ENCODE measurements at places on chromosomes 7 and 10. TPM values are rescaled to one million over a fixed set of nuclear protein-coding genes. Genes with fewer than 3 reads are reported as not detected.
A peak's percentile ranks its signal among the peaks of the same experiment; 100 is the strongest.

ADARB2 gene
- 0.52 TPM for polyA plus RNA-seq

SLIT1 gene
- 1.6 TPM for polyA plus RNA-seq

CALHM3 gene
- 0.13 TPM for polyA plus RNA-seq

UPK3B gene
- polyA plus RNA-seq = 48.0 TPM

TRPV5 gene
- 0.73 TPM for polyA plus RNA-seq

DNA sequence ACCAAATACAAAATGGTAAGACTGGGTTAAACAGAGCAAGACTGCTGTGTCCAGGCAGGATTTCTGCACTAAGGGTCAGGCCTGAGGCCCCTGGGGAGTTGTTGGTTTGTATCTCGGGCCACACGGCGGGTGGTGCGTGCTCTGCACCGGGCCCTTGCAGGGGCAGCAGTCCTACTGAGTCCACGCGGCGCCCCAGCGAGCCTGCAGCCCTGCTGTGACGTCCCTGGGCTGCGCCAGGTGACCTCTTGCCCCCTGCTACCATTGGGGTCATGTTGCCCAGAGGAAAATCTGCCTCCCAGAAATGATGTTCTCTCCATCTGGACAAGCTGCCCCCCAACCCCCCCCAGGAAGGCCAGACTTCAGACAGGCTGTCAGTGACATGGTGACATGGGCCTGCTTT, 281.5 kb downstream of the CELF2 start:
- no peak for DNase-seq

- peak; percentile 42 for DNase-seq
These were observed at the start of gene GNG11 for GRCh38 chr7:93921607-93922566. GNG11 (plus strand) TSS chr7:93921735; CDS start chr7:93922138, 403 bp downstream.

GRCh38 chr10:43137717-43138020, 576 bp upstream of the CSGALNACT2 start:
- peak; percentile 74 for DNase-seq

GRCh38 chr7:121139427-121139826, 150.9 kb downstream of the CPED1 start:
- DNase-seq = no peak

DNA sequence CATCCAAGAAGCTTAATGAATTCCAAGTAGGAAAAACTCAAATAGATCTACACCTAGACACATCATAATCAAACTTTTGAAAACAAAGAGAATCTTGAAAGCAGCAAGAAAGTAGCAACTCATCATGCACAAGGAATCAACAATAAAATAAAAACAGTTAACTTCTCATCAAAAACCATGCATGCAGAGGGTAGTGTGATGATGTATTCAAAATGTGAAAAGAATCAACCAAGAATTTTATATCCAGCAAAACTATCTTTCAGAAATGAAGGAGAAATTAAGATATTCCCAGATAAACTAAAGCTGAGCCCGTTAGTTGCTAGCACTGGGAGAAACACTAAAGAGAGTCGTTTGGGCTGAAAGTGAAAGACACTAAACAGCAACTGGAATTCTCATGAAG, 4.3 kb upstream of the PARP12 start:
- no peak for DNase-seq

GRCh38 chr10:77285529-77286182, 352.0 kb downstream of the KCNMA1 start:
- no peak for DNase-seq

DNA sequence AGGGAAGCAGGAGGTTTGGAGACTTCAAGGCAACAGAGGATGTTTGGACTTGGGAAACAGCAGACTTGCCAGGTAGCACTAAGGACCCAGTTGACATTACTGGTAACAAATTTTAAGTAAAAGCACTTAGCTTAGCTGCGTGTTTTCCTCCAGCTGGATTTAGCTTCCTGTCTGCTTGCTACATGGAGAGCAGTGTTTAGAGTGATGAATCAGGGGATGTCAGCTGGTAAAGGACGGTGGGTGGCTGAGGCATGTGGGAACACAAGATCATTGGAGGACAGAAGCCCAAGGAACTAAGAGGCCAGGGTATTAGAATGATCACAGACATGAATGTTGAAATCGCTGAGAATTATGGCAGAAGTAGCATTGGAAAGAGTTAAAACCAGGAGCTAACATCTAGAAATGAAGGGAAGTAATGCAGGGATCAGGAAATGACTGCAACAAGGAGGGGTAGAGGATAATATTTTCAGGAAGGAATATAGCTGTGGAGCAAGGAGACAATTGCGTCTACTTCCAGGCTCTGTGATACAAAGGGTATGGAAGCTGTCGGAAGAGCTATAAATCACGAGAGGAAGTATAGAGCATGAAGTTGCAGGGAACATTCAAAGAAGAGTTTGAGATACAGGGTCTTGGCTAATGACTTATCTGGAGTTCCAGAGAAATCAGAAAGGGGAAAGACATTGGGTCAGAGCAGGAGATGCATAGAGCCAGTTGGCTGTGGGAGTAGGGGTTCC, 34.4 kb downstream of the CALD1 start:
- DNase-seq = peak; percentile 36

DNA sequence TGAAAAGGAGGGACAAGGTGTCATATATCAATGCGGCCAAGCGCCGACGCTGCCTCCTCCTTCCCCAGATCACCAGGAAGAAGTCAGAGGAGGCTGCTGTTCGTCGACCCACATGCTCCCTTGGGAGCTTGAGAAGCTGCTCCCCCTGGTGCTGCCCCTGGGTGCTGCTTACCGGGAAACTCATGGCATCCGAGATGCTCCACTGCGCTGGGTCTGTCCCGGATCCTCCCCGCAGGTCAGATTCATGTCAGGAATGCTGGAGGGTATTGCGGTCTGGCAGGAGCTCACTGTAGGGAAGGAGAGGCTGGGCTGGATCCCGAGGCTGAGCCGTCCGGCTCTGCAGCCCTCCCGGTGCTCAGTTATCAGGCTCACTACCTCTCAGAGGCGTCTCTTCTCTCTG, 123.7 kb upstream of the FAM20C start:
- no peak for DNase-seq

- no peak for DNase-seq
These were observed 57.5 kb downstream of the MDFIC start for GRCh38 chr7:114979388-114979787.

DNA sequence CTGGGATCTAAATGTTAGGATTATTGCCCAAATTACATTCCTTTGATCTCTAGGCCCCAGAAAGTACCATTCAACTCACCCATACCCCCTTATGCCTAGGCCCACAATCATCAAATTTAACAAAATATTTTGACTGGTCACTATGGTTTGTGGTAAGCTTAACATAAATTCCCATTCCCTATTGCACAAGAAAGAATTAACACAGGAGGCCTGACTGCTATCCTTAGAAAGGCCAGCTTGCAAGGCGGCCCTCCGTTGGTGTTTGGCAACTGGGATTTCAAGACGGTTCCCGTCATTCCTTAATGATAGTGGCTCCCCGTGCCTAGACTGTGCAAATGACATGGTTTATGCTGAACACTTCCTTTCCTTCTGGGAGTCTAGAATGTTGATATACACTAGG, 29.6 kb downstream of the ARHGAP21 start:
- DNase-seq = no peak

GRCh38 chr7:157604661-157605381, 268.0 kb downstream of the DNAJB6 start:
- no peak for DNase-seq

DNA sequence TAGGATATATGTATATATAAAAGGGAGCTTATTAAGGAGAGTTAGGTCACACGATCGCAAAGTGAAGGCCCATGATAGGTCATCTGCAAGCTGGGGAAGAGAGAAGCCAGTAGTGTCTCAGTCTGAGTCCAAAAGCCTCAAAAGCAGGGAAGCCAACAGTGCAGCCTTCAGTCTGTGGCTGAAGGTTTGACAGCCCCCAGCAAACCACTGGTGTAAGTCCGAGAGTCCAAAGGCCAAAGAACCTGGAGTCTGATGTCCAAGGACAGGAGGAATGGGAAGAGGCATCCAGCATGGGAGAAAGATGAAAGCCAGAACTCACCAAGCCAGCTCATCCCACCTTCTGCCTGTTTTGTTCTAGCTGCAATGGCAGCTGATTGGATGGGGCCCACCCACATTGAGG, 88.9 kb upstream of the TBX20 start:
- no peak for DNase-seq

DNA sequence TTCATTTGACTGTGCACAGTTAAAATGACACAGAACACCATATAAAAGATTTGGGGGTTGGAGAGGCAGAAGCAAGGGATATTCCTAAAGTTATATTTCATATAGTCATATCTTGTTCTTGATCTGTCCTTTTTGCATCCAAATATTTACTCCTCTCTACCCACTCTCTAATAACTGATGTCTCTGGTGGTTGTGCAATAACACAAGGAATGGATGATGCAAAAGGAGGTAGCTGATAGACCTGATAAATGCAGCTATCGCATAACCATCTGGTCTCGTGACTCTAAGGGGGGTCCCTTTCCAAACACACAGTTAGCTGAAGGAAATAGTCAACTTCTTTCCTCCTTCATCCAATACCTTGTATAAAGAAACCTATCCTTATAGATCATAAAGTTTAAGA, 123.1 kb downstream of the POLR1F start:
- no peak for DNase-seq

- DNase-seq = no peak
These were observed 212.5 kb downstream of the EMX2 start for GRCh38 chr10:117754770-117755658.

GRCh38 chr10:23331567-23332301, 12.9 kb downstream of the C10orf67 start:
- no peak for DNase-seq

- DNase-seq = no peak
These were observed 5.1 kb downstream of the UBE2H start for GRCh38 chr7:129947701-129948100.

DNA sequence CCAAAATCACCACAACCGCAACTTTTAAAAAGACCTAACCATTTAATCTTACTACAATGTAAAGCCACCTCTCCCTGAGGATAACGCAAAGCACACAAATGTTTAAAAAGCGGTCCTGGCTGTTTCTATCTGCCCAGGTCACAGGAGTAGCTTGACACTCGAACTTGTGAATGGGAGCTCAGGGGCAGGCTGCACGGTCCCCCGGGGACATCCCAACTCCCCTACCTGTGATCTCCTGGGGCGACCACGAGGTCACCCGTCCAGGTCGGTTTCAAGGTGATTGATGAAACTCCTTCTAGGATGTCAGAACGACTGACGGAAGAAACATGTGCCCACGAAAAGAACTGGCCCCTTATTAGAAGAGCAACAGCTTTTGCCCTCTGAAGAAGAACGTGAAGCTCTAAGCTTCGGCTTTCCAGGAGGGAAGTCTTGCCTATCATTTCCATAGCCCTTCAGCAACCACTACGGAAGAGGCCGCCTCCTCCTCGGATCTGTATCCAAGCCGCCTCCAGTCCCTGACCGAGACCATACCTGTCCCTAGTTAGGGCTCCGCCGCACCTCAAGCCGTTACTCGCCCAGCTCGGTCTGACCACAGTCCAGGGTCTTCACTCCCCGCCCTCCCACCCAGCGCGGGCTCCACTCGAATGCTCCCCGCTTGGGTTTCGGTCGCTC, 459 bp downstream of the CYCS start:
- no peak for DNase-seq

DNA sequence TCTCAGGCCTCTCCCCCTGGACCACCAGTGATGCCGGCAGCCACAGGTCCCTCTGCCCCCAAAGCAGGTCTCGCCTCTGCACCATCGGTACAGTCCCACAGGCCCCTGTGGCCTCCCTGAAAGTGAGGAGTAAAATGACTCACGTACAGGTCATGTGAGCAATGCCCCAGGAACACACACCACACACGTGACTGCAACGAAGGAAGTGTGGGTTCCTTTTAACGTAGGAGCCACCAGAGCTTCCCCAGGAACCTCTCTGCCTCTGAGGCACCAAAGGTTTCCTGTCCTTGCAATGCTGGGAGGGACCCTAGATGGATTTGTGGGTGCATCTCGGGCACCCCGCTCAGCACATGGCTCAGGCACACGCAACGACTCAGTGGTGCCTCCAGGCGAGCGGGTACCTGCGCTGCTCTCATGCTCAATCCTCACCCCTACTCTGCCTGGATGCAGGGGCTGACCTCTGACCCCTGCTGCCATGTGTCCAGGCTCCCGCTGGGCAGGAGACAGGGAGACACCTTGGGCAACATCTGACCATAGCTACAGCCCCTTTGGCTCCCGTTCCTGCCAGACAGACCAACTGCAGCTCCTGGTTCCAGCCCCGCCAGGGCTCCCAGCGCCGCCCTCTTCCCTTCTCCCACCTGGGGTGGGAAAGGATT, 120.7 kb downstream of the PRKAG2 start:
- no peak for DNase-seq
